Stimulated activated CD4-positive, alpha-beta T cell treated with anti-CD3 and anti-CD28 coated beads, Interleukin-1b, Interleukin-23, amount 100 ng/mL, for 1 hour (primary cell): ENCODE measurements at places on chromosomes 11 and 22.

DNA sequence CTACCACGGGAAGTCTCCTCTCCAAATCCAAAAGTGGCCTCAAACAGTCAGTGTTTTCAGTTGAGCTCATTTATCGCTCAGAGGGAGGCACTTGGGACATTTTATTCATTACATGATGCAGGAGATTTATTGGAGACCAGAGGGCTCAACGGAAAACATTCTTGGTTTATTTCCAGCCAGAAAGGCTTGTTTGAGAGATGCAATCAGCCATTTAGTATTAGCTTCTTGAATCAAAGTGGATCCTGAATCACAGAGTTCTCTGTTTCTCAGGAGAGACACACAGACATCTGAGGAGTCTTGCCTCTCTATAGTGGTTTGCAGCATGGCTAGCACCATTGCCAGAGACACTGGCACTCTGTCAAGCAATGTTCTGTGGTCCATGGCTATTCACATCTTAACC, 31.5 kb downstream of the CD44 start:
- DNase-seq: no peak

DNA sequence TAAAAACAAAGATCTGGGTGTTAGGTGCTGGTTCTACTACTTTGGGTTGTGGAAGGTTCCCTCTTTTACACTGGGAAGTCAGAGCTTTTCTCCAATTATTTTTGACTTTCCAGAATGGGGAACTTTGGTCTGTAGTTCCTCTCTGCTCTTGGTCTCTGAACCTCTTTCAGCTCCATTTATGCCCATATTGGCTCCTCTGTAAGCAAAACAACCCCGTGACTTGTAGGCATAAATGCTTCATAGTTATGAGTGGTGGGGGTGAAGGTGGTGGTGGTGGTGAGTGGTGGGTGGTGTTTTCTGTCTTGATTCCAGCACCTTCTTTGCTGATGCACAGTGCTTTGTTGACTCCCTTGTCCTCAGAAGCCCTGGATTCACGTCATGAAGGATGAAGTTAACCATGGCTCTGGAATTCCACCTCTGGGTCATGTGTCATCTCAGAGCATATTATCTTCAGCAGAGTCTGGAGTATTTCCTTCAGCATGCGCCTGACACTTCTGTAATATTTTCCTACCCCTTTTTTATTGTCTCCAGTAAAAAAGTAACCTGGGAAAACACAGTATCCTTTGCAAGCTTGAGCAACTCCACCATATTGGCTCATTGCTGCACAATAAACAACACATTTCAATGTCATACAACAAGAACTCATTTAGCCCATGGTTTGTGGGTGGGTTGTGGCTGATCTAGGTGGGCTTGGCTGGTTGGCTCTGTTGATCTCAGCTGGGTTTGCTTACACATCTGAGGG, 24.1 kb upstream of the GRK3 start:
- no peak for DNase-seq

- DNase-seq: no peak
Measured at GRCh38 chr11:110190885-110191284, 97.7 kb downstream of the ZC3H12C start.

DNA sequence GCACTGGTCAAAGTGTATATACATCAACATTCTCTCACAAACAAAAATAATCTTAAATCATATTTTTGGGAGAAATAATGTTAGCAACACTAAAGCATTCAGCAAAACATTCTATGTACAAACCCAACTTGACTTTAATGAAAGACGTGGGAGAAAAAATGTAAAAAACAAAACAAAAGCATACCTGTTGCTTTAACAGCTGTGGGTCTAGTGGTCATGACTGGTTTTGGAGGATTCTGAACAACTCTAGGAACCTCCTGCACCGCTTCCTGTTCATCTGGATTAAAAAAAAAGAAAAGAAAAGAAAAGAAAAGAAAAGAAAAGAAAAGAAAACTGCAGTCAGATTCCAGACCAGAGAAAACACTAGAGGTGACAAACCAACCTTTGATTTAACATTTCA, 2.1 kb downstream of the FNBP4 start:
- no peak for DNase-seq

DNA sequence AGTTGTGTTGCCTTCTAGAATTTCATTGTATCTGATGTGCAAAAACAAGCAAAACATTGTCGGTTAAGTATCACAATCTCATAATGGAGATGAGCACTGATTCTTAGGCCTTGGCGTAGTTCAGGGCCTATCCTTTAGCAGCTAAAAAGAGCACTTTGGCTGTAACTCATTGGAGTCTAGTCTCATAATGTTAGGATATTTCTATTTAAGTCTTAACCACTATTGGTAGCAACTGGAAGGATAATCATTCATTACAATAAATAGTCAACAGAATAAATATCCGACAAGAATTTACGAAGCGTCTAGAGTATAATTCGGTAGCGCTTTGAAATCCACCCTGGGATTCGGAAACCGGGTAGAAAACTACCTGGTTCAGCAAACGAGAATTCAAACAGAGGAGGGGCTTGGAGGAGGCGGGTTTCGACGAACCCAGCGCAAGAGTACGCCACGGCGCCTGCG, 461 bp upstream of the EED start:
- peak; percentile 75 for DNase-seq

- DNase-seq: peak; percentile 22
Measured at GRCh38 chr22:22884010-22884887, 3.4 kb upstream of the IGLL5 start.

- DNase-seq: no peak
Measured at GRCh38 chr22:41906822-41907221, 8.1 kb downstream of the SHISA8 start.

- DNase-seq: no peak
Measured at GRCh38 chr11:12276356-12276755, 101.0 kb upstream of the PARVA start.

DNA sequence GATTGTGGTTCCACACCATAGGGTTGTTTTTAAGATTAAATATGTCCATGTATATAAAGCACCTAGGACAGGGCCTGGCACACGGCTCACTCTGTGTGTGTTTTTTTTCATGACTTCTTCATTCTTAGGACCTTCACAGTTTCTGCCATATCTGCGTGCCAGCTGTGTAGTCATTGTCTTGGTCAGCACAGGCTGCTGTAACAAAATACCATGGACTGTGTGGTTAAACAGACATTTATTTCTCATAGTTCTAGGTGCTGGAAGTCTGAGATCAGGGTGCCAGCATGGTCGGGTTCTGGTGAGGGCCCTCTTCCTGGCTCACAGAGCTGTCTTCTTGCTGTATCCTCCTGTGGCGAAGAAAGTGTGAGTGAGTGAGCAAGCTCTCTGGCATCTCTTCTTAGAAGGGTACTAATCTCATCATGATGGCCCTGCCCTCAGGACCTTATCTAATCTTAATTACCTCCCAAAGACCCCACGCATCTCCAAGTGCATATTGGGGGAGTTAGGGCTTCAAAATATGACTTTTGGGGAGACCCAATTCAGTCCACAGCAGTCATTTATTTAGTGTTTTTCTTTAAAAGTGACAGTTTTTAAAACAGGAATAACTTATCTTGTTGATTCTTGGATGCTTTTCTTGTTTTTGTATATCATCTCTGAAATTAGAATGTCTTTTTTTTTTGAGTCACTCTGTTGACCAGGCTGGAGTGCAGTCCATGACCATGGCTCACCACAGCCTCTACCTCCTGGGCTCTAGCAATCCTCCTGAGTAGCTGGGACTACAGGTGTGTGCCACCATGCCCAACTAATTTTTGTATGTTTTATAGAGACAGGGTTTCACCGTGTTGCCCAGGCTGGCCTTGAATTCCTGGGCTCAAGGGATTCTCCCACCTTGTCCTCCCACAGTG, 70.9 kb downstream of the ZNRF3 start:
- DNase-seq: no peak

DNA sequence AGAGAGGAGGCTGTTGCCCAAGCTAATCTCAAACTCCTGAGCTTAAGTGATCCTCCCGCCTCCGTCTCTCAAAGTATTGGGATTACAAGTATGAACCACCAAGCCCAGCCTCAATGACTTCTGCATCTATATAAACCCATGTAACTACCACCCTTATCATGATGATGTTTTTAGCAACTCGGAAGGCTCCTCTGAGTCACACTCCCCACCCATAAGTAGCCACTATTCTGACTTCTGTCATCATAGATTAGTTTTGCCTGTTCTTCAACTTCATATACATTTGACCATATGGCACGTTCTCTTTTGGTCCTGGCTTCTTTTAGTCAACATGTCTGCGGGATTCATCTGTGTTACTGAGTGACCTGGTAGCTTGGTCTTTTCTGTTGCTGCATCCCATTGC, 6.4 kb upstream of the FOSL1 start:
- DNase-seq: no peak

DNA sequence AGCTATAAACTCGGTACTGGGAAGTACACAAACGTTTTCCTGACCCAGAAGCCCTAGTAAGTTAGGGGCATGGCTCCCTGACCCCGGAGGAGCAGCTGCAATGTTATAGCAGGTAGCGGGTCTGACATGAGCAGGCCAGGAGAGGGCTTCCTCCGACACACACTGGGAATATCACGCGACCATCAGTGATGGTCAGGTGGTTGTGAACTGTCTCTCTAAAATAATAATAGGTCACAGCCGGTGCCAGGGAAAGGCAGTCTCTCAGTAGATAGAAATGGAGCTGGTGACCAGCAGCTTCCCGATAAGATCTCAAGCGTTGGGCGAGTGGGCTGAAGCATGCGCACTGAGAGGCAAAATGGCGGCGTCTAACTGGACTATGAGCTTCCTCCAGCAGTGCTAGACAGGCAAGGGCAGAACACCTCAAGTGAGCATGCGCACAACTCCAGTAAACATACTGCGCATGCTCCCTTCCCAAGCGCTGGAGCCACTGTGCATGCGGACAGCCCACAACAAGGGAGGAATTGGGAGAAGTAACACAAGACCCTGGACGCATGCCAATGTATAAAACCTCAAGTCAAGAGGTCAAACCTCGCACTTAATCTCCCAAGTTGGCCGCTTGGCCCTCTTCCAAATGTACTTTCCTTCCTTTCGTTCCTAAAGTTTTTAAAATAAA, 22.3 kb upstream of the TESMIN start:
- DNase-seq: no peak

DNA sequence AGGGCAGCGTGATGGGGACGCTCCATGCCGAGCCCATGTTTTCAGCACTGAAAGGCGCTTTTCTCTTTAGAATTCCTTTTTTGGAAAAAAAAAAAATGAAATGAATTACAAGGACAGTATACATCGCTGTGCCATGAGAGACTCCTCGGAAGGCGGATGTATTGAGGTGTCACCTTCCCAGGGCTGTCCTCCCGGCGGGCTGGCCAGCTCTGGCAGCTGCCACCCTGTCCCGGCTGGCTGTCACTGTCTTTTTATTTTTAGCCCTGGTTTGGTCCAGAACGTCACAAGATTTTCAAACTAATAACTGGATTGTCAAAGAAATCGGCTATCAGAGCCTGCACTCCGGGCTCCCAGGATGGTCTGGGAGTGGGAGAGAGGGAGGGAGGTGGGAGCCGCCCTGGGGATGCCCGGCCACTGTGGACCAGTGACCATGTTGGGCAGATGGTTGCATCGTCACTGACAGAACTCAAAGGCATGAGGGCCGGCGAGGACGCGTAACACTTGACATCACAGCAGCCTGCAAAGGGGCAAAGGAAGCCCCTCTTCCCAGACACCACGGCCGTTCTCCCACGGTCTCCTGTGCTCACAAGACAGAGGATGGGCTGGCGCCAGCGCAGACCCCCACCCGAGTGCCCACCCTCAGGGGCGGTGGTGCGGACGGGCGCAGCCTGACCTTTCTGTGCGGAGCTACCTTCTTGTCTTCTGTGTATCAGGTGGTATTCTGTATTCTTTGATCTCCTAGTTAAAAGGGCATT, 392.9 kb downstream of the TBC1D22A start:
- DNase-seq: no peak

GRCh38 chr22:33823552-33823951, 96.7 kb downstream of the LARGE1 start:
- no peak for DNase-seq

- no peak for DNase-seq
Measured at GRCh38 chr11:116086426-116086825, 582.2 kb upstream of the CADM1 start.

- DNase-seq: no peak
Measured at GRCh38 chr22:49312601-49313000, 515.1 kb downstream of the BRD1 start.

DNA sequence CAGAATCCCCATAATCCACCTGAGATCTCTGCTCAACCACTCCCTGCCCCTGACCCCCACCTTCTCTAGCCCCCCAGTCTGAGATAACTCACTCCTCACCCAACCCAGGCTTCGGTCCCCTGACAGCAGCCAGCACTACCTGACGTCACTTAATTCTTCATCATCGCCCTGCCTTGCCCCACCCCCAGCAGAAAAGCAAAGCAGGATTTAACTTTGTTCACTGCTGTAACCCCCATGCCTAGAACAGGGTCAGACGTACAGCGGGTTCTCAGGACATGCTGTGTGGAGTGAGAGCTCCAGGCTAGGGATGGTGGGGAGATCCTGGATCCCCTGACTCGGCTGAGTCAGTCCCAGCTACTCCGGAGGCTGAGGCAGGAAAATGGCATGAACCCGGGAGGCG, 45.8 kb downstream of the ELFN2 start:
- no peak for DNase-seq

DNA sequence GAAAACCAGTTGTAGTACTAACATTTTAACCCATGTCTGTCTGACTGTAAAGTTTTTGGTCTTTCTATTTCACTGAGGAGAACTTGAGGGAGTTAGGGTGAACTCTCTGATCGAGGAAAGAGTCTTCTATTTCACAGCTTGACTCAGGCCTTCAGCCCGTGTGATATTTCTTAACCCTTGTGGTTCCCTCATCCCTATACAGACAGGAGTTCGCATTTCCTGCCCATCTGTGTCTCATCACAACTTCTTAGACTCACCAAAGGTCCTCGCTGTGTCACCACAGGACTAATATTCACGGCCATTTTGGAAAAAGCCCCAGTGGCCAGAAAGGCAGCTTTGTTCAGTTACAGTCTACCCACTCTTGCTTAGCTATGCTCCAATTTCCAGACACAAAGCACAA, 172.8 kb downstream of the FAM181B start:
- no peak for DNase-seq

GRCh38 chr11:78402847-78403246, 14.8 kb downstream of the GAB2 start:
- DNase-seq: no peak

- no peak for DNase-seq
Measured at GRCh38 chr22:33139937-33140336, 81.8 kb upstream of the SYN3 start.

- no peak for DNase-seq
Measured at GRCh38 chr22:36737776-36738175, 34.2 kb upstream of the CACNG2 start.

GRCh38 chr11:127506647-127507046, 506.1 kb upstream of the KIRREL3 start:
- DNase-seq: no peak

- DNase-seq: no peak
Measured at GRCh38 chr11:43223026-43223425, 88.8 kb upstream of the API5 start.

DNA sequence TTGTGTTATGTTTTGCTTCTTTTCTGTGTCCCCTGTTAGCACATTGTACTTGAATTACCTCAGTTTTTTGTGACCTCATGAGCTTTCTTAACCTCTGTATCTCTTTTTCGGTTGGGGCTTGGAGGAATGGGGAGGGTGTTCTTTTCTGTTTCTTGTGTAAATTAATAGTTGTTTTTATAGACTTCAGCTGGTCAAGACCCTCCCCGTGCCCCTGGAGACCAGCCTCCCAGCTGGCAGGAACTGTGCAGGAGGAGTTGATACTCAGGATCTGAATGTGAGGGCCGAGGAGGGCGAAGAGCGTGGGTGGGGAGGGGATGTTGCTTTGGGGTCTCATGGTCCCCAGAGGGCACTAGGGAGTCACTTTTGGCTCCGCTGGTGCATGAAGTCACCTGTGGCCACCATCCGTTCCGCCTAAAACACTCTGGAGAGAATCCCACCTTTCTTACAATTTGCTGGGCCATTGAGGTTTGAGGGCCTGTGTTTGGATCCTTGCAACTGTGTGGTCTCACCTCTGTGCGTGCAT, 44.3 kb upstream of the NNMT start:
- no peak for DNase-seq
